ENCODE measurements at places on chromosomes 11 and 22. TPM values are rescaled to one million over a fixed set of nuclear protein-coding genes. Genes with fewer than 3 reads are reported as not detected.

Gene FAM227A
- 7.3 TPM for polyA plus RNA-seq

Gene MUC5B
- polyA plus RNA-seq, result not detected

Gene DGCR6
- 3.9 TPM for polyA plus RNA-seq

Gene KDM4E
- not detected for polyA plus RNA-seq

DNA sequence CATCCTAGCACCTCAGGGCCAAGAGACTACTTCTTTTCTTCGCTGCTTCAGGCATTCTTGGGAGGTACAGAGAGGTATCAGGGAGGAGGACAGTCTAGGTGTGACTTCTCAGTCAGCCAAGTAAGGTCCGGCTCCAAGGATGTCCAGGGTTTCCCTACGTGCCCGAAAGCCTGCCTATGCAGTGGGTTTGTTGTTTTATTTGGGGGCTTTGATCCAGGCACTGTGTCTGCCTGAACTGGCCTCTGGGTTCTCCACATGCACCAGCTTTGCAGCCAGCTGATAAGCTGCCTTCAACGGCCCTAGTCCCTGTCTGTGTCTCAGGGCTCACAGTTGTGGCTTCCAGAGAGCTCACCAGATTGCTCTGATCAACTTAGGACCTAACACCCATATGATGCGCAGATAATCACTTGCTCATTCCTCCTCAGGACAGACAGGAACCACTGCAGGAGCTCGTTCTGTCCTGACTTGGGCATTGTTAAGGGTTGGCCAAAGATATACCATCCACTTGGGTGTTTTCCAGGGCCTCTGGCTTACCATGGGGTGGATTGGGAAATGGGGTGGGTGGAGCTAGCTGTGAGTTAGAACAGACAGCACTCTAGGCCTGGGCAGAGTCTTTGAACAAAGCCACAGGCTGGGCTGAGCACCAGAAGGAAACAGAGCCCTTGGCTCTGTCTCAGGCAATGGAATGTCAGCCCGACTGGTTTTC is 45.5 kb upstream of the CRYBB3 start:
- no peaks in the 10 kb centered on the region for H3K4me1 ChIP-seq
- H3K36me3 ChIP-seq, result no peaks in the 10 kb centered on the region
- H3K27me3 ChIP-seq, result no peaks in the 10 kb centered on the region
- peak overlapping the region; percentile 45 for H3K27ac ChIP-seq
- H3K4me3 ChIP-seq, result no peak overlapping the region
- peak; percentile 49 for DNase-seq

DNA sequence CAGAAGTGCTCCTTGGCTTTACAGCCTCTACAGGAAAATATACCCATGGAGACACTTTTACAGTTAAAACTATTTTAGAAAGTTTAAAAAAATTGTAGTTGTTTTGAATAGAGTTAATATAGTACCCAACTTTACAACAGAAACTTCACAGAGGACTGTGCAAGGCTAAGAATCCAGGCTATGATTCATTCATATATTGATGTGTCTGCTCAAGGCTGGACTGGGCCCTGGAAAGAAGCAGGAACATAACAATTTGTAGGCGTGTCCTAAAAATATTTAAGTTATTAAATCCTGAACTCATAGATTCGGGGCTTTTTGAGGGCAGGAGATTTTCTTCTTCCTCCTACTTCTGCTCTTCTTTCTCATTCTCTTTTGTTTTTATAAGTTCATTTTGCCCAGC is 291.5 kb upstream of the CCDC179 start:
- H3K4me1 ChIP-seq, result no peaks in the 10 kb centered on the region
- no peaks in the 10 kb centered on the region for H3K27me3 ChIP-seq
- no peak overlapping the region for H3K4me3 ChIP-seq
- H3K36me3 ChIP-seq, result no peaks in the 10 kb centered on the region

GRCh38 chr11:2383852-2384804 is 7.0 kb downstream of the CD81 start:
- H3K4me3 ChIP-seq, result no peak overlapping the region
- no peaks in the 10 kb centered on the region for H3K36me3 ChIP-seq
- no peaks in the 10 kb centered on the region for H3K27me3 ChIP-seq
- DNase-seq, result no peak
- H3K27ac ChIP-seq, result peak overlapping the region; percentile 99
- peaks cover 89% of the 10 kb centered on the region for H3K4me1 ChIP-seq

DNA sequence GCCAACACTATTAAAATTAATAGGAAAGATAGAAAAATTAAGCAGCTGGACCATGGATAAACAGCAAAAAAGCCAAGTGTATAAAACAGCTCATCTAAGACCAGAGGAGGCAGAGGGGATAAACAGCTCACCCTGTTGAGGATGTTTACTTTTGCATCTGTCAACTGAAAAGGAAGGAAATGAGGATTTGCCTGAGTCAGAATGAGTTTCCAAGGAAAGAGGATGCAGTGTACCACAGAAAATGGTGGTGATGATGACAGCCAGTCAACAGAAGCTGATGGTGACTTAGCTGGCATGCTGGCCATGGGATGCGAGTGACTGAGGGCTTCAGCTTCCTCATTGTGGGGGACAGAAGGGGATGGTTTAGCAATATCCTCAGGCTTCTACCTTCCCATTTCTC is 183.5 kb downstream of the KIRREL3 start:
- no peaks in the 10 kb centered on the region for H3K4me1 ChIP-seq
- no peak for DNase-seq
- H3K4me3 ChIP-seq, result no peak overlapping the region
- no peaks in the 10 kb centered on the region for H3K27me3 ChIP-seq
- H3K36me3 ChIP-seq, result no peaks in the 10 kb centered on the region
- no peak overlapping the region for H3K27ac ChIP-seq

DNA sequence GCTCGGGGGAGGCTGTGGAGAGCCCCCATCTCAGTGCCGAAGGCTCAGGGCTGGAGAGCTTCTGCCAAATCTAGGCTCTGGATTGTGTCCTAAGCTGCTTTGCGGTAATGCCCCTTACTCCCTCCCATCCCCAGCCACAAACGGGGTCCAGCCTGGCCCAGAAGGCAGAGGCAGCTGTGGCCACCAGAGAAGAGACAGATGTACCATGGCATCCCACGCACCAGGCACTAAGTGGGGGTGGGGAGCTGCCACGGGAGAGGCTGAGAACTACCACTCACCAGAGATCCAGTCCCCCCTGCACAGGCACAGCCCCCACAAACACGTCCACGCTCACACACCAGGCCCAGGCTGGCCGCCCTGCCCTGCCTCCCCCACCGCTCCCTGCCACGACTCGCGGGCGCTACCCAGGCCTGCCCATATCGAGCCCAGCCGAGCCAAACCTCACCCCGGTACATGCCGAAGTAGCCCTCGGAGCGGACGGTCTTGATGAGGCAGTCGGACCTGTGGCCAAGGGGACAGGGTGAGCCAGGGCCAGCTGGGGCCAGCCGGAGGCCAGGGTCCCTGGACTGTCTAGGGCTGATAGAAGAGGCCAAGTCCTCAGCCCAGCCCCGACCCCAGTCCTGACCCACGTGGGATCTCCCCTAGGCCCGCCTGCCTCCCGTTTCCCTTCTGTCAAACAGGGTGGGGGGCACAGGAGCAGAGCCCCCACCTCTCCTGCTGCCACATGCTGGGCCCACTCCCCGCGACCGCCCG is 3.9 kb downstream of the SLC25A22 start:
- H3K4me3 ChIP-seq, result no peak overlapping the region
- DNase-seq, result no peak
- H3K36me3 ChIP-seq, result no peaks in the 10 kb centered on the region
- H3K4me1 ChIP-seq, result peaks cover 20% of the 10 kb centered on the region
- H3K27me3 ChIP-seq, result peaks cover 8% of the 10 kb centered on the region

- H3K4me3 ChIP-seq, result no peak overlapping the region
- peaks cover 20% of the 10 kb centered on the region for H3K27me3 ChIP-seq
- DNase-seq, result no peak
- H3K27ac ChIP-seq, result no peak overlapping the region
- H3K36me3 ChIP-seq, result no peaks in the 10 kb centered on the region
These were observed 32.7 kb downstream of the CD6 start for GRCh38 chr11:61004180-61004611.

GRCh38 chr11:122755409-122755808 is 82.9 kb upstream of the CRTAM start:
- no peaks in the 10 kb centered on the region for H3K36me3 ChIP-seq
- no peaks in the 10 kb centered on the region for H3K4me1 ChIP-seq
- DNase-seq, result no peak
- H3K27ac ChIP-seq, result no peak overlapping the region
- H3K27me3 ChIP-seq, result no peaks in the 10 kb centered on the region

DNA sequence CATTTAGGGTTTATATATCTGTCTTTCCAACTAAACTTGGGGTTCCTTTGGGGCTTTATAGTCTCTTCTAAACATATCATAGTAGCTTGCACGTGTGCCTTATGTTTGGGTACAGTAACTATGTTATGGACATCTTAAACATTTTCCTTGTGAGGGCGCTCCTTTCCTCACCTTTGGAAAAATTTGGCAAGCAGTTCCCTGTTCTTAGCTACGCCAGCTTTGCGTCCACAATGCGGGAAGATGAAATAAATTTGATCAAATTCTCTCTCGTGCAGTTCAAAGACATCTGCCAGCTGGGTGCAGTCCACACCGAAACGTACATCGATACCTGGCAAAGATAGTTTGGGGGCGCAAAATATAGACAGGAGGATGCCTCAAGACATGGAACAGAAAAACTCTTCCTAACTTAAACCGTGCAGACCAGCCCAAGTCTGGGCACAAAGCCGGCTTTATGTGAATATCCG is 548 bp downstream of the FDXACB1 start:
- no peak overlapping the region for H3K4me3 ChIP-seq
- no peak for DNase-seq
- peak overlapping the region; percentile 95 for H3K27ac ChIP-seq
- H3K4me1 ChIP-seq, result peaks cover 17% of the 10 kb centered on the region
- no peaks in the 10 kb centered on the region for H3K36me3 ChIP-seq
- no peaks in the 10 kb centered on the region for H3K27me3 ChIP-seq

GRCh38 chr11:112129656-112130055 is 34.2 kb downstream of the IL18 start:
- H3K27me3 ChIP-seq, result no peaks in the 10 kb centered on the region
- H3K4me3 ChIP-seq, result no peak overlapping the region
- no peak for DNase-seq
- peaks cover 8% of the 10 kb centered on the region for H3K4me1 ChIP-seq
- H3K36me3 ChIP-seq, result no peaks in the 10 kb centered on the region
- H3K27ac ChIP-seq, result no peak overlapping the region

DNA sequence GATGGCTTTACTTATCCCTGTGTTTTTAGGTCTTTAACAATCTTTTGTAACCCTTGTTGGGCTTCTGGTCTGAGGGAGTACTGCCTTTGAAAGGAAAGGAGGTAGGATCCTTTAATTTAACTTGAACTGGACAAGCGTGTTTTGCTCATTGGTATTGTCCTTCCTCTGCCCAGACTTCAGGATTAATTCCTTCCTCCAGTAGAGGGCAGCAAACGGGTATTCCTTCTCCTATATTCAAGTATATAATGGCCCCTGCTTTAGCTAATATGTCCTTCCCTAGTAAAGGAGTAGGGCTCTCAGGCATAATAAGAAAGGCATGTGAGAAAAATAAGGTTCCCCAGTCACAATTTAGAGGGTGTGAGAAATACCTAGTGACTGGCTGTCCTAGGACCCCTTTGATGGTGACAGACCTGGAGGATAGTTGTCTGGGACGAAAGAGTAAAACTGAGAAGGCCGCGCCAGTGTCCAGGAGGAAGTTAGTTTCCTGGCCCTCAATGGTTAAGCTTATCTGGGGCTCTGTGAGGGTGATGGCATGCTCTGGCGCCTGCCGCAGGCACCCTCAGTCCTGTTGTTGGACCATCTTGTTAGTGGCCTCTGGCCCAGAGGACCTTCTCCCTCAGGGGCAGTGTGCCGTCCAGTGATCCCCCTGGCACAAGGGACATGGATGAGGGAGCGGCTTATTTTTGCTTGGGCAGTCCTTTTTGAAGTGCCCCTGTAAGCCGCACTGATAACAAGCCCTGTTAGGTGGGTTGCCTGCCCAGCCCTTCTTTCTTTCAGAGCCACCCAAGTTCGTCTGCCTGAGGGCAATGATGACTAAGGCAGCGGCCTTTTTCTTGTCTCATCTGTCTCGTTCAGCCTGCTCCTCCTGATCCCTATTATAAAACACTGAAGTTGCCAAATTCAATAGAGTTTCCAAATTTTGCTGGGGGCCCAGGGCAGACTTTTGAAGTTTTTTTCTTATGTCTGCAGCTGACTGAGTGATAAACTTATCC is 51.8 kb downstream of the C11orf71 start:
- H3K27ac ChIP-seq, result no peak overlapping the region
- peak; percentile 68 for DNase-seq

DNA sequence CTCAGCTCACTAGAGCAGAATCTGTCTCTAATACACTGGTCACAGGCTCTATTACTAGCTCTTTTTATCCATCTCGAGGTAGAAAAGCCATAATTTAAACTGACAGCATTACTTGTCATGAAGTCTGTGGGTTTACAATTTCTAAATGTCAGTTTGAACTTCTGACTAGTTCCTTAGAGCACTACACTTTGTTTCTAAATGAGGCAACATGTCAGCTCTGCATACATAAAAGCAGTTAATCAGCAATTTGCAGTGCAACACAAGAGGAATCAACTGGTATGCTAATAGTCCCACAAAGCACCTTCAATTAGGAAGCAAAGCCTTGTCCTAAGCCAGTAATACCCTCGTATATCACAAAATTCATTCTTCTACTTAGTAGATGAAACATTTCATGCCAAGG is 321.3 kb downstream of the TTC28 start:
- no peaks in the 10 kb centered on the region for H3K36me3 ChIP-seq
- H3K4me1 ChIP-seq, result no peaks in the 10 kb centered on the region
- H3K27me3 ChIP-seq, result no peaks in the 10 kb centered on the region
- no peak overlapping the region for H3K4me3 ChIP-seq
- no peak for DNase-seq
- H3K27ac ChIP-seq, result no peak overlapping the region

DNA sequence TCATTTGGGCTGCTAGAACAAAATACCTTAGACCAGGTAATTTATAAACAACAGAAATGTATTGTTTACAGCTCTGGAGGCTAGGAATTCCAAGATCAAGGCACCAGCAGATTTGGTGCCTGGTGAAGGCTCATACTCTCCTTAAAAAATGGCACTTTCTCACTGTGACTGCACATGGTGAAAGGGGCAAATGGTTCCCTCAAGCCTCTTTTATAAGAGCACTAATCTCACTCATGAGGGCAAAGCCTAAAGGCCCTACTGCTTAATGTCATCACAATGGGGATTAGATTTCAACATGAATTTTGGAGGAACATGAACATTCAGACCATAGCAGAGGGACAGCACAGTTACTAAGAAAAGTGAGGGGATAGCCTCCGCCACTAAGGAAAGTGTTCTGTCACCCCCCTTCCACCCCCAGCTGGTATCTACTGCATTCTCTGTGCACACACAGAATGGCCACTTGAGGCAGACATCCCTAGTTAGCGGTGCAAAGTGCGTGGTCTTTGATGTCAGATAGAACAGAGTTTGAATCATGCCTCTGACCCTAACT is 47.2 kb upstream of the CEP295 start:
- no peak overlapping the region for H3K4me3 ChIP-seq
- no peak for DNase-seq
- no peak overlapping the region for H3K27ac ChIP-seq

- no peaks in the 10 kb centered on the region for H3K27me3 ChIP-seq
- DNase-seq, result no peak
- H3K4me3 ChIP-seq, result no peak overlapping the region
- no peaks in the 10 kb centered on the region for H3K36me3 ChIP-seq
- no peak overlapping the region for H3K27ac ChIP-seq
- peaks cover 7% of the 10 kb centered on the region for H3K4me1 ChIP-seq
These were observed 6.2 kb downstream of the DNAJB13 start for GRCh38 chr11:73956876-73957653.

- no peak overlapping the region for H3K27ac ChIP-seq
- H3K4me1 ChIP-seq, result peaks cover 3% of the 10 kb centered on the region
These were observed 9.0 kb downstream of the TUBA8 start for GRCh38 chr22:18119409-18120110.

GRCh38 chr22:29331213-29331612 is 15.7 kb upstream of the RASL10A start:
- no peaks in the 10 kb centered on the region for H3K27me3 ChIP-seq
- peak; percentile 59 for DNase-seq
- peak overlapping the region; percentile 46 for H3K27ac ChIP-seq
- peaks cover 20% of the 10 kb centered on the region for H3K4me1 ChIP-seq

Data from adrenal gland (tissue), 19 donors.